Stimulated activated CD8-positive, alpha-beta memory T cell treated with anti-CD3 and anti-CD28 coated beads, Interleukin-2, amount 100 ng/mL, for 1 hour (primary cell): ENCODE measurements at places on chromosomes 1 and 21.

- no peak for DNase-seq
Observed at GRCh38 chr1:87968197-87968955, 639.7 kb downstream of the LMO4 start.

GRCh38 chr1:29949676-29950075 is 713.4 kb downstream of the PTPRU start:
- no peak for DNase-seq

GRCh38 chr1:70899735-70900134 is 147.9 kb downstream of the PTGER3 start:
- DNase-seq = no peak

DNA sequence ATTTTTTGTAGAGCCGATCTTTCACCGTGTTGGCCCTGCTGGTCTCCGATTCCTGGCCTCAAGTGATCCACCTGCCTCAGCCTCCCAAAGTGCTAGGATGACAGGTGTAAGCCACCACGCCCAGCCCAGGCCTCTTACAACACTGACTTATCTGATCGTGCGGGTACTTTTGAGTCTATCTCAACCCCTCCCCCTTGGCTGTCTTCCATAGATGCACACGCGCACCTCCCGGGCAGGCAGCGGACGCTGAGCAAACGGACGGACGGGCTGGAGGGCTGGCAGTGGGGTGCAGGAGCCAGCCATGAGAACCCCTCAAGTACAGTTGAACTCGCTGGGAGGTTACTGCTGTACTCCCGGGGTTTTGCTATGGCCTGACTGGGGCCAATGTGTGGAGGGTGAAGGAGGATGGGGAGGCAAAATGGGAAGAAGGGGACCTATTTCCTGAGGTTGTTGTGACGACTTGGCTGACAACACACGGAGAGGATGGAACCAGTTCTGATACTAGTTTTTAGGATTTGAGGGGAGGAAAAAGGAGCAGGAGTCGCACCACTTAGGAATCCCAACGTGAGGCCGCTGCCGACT is 959 bp downstream of the CD58 start:
- DNase-seq = peak; percentile 12

GRCh38 chr1:26887125-26887524 is 3.0 kb downstream of the GPN2 start:
- DNase-seq = no peak

DNA sequence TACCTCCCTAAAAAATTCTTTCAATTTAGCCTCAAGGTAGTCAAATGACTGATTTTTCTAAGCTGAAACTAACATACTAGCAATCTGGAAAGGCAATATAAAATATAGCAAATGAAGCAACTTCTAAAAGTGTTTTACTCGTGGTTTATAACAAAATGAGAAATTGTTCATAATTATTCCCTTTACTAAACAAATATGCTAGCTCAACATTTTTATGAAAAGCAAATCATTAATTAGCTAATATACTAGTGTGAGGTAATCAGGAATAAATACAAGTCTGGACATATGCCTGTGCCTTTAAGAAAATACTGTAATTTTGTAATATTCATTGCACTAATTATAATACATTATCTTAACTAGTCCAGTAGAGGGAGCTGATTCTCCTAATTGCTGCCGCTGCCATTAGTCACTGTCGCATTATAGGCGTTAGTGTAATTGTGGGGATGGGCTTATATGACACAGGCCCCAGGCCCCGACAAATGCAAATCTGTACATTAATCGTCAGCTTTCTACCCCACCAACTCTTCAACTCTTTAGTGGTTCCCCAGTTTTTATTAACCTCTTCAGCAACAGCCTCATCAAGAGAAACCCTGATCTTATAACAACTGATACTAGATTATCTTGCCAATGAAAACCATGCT is 160.9 kb downstream of the GABPA start:
- DNase-seq = no peak

DNA sequence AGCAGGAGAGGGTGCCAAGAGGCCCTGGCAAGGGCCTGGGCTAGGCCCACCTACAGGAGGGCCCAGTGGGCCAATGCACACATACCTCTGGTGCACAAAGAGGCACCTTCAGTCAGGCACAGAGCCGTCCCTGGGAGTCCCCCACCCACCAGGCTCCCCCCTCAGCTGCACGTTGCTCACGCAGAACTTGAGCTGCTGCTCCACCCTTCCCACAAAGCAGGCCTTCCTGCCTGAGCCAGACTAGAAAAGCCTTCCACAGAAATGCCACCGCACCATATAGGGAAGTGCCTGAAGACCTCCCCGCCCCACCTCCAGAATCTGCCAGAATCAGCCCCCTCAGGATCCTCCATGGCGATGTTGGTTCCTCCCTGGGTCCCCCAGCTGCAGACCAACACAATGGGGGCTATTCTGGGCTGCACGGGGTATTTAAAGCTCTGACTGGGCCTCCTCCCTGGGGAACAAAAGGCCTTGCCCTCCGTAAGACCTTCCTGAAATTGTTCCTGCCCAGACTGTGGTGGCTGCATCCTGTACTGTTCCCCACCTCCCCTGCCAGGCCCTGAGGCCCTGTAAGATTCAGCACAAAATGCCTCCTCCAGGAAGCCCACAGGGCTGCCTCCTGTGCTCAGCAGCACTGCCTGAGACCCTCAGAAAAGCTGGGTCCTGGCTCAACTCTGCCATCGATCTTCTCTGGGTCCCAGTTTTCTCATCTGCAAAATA is 27.2 kb downstream of the HSPG2 start:
- DNase-seq = no peak

DNA sequence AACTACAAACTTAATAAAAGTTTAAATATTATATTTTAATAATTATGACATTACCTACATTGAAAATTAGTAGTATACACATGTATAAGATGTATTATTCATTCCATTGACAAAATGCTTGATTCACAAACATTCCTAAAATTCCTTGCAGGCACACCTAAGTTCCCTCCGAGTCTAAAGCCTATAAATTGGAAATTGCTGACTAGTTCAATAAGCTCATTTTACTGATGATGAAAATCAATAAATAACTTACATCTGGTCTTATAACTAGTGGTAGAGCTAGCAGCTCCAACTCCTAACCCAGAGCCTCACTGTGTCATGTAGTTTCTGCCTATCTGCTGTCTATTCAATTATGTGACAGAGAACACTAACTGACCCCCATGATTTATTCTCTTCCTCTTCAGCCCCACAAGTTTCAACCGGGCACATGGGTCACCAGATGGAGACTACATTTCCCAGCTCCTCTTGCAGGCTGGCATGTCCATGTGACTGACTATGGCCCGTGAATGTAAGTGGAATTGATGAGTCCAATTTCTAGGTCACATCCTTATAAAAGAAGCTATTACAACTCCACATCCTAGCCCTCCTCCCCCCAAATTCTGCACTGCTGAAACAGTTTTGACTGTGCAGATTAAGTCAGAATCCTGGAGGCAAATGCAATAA is 29.6 kb upstream of the LRRC8D start:
- DNase-seq = no peak

GRCh38 chr1:76871355-76871974 is 4.2 kb downstream of the ST6GALNAC5 start:
- no peak for DNase-seq

GRCh38 chr1:41492341-41492848 is 7.9 kb upstream of the EDN2 start:
- no peak for DNase-seq

GRCh38 chr1:36387141-36387949 is 1.6 kb upstream of the STK40 start:
- no peak for DNase-seq

- DNase-seq = no peak
Observed at GRCh38 chr1:223020770-223021169, 122.3 kb downstream of the TLR5 start.

DNA sequence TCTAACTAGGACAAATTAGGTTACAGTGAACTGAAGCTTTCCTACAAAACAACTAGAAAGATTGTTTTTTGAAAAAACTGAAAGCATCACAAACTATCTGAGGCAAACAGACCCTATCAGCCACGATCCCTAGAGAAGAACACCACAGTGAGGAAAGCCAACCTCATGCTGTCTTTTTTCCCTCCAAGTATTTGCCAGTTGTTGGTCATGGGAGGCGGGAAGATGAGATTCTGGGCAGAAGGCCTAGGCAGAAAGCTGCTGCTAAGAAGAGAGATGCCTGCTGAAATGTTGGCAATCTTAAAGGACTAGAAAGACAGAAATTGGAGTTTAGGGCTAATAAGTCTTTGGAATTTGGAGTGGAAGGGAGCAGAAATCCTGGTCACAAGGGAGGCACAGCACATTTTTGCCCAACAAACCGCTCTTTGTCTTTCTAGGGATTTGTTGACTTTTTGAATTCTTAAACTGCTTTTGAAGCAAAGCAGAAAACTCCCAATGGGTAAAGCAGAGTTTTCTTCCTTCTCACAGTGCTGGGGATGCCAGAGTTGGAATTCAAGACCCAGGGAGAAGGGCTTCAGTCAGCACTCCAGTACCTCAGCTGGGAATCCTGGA is 83.9 kb downstream of the MT1HL1 start:
- DNase-seq = no peak

DNA sequence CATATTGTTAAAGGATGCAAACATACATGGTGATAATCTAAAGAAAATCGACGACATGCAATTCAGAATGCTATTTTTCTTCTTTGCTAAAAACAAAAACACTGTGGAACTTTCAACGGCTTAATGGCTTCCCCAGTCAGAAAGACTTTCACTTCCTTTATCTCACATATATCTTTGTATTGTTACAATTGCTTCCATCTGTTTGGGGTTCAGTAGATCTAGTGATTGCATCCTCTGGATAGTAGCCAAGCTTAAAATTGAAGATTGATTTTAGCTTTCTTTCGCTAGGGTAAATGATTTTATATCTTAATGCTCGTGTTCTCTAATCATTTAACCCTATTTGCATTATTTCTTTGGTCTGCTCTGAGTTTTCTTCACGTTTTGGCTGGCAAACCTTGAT is 31.8 kb upstream of the ADAMTS1 start:
- no peak for DNase-seq

GRCh38 chr21:30256100-30256499 is 26.6 kb downstream of the KRTAP24-1 start:
- no peak for DNase-seq
